ENCODE measurements at places on chromosomes 2 and 18.

GRCh38 chr2:40512256-40512655, 60.4 kb upstream of the SLC8A1 start:
- no peak for DNase-seq

GRCh38 chr2:74845217-74845751, 11.4 kb downstream of the HK2 start:
- peak; percentile 95 for DNase-seq

- no peak for DNase-seq
Observed at GRCh38 chr2:192051533-192051932, 143.2 kb downstream of the TMEFF2 start.

DNA sequence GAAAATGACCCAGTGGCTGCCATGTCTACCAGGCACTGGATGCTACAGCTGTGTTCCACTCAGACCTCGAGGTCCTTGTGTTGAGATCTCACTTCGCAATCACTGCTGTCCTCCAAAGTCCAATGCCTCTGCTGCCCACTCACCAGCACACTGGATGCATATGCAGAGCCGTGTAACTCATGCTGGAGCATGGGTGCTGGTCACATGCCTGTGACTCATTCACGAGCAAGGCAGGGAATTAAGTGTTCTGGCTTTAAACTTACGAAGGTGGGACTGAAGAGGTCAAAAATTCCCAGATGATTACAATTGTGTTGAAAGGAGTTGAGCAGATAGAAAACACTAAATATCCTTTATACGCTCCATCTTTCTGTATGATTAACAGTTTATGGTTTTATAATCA, 417.5 kb downstream of the NUP35 start:
- no peak for DNase-seq

DNA sequence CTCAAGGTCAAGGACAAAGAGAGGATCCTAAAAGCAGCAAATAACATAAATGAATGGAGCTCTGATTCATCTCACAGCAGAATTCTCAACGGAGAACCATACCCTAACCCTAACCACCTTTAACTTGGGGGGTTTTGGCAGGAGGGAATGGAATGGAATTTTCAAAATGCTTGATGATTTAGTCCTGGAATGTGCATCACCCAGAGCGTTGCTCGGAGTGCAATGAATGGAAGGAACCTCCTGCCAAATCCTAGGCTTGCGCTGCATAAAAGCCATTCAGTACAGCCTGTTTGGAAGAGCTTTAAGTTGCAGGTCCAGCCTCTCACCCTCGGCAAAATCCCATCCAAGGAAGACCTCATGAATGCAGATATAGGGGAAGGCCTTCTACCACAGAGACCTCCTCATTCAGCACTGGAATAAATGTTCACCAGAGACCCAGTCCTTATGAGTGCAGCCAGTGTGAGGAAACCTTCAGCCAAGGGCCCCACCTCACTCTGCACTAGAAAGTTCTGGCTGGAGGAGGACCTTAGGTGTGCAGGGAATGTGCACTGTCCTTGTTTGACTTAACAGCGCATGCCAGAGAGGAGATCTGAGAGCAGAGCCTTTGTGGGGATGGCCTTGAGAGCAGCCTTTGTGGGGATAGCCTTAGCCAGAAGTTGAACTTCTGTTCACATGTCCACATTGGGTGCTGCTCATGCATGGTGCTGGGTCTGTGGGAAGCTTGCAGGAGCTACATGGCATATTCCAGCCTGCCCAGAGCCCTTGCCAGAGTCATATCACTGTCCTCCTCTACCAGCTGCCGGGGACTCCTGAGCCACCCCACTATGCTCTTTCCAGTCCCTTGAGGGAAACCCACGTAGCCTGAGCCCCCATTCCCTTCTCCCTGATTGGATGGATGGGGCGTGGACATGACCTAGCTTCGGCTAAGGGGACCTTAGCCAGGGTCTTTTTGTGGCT, 30.5 kb downstream of the ASB1 start:
- DNase-seq: no peak

GRCh38 chr2:230205034-230205433, 14.8 kb downstream of the SP110 start:
- DNase-seq: peak; percentile 53

DNA sequence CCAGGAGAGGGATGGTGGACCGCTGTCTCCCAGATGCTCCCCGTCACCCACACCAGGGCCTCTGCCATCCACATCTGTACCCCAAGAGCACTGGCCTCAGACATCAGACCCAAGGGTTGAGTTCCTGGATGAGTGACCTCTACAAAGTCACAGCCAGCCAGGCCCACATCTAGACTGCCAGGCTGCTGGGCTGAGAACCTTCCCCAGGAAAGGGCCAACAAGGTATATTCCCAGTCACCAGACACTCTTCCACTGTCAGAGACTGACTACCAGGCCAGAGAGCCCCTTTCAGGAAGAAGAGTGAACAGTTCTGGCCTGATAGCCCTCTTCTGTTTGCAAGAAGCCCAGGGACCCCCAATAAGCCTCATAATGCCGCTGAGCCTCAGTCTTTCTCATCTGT, 44.3 kb downstream of the C1QL2 start:
- no peak for DNase-seq

DNA sequence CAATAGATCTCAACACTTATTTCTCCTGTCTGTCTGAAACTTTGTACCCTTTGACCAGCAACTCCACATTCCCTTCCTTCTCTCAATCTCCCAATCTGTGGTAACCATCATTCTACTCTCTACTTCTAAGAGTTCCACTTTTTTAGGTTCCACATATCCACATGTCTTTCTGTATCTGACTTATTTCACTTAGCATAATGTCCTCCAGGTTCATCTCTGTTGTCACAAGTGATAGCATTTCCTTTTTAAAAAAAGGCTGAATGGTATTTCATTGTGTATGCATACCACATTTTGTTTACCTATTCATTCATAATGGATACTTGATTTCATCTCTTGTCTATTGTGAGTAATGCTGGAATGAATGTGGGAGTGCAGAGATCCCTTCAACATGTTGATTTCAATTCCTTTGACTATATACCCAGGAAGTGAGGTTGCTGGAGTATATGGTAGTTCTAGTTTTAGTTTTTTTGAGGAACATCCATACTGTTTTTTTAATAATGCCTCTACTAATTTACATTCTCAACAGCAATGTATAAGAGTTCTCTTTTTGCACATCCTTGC, 18.8 kb upstream of the MMADHC start:
- DNase-seq: no peak

- no peak for DNase-seq
Observed at GRCh38 chr18:10182009-10182624, 268.3 kb downstream of the VAPA start.

GRCh38 chr18:56468396-56468795, 170.0 kb downstream of the TXNL1 start:
- peak; percentile 83 for DNase-seq

DNA sequence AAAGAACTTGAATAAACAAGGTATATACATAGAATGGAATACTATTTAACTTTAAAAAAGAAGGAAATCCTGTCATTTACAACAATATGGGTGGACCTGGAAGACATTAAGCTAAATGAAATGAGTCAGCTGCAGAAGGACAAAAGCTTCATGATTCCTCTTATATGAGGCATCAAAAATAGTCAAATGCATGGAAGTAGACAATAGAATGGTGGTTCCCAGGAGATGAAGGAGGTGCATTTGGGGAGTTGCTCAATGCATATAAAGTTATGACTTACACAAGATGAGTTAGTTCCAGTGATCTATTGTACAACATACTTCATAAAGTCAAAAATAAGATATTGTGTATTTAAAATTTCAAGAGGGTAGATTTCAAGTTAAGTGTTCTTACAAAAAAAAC, 426.1 kb upstream of the UBE2E3 start:
- DNase-seq: no peak

- no peak for DNase-seq
Observed at GRCh38 chr2:158671360-158672245, 123.5 kb upstream of the DAPL1 start.

Measured in CD14-positive monocyte (primary cell).